ENCODE measurements at places on chromosomes 4 and X.

GRCh38 chr4:110371016-110371770 is 104.8 kb upstream of the ENPEP start:
- DNase-seq = no peak

GRCh38 chr4:76539979-76540378 is 105.0 kb downstream of the SHROOM3 start:
- no peak for DNase-seq

DNA sequence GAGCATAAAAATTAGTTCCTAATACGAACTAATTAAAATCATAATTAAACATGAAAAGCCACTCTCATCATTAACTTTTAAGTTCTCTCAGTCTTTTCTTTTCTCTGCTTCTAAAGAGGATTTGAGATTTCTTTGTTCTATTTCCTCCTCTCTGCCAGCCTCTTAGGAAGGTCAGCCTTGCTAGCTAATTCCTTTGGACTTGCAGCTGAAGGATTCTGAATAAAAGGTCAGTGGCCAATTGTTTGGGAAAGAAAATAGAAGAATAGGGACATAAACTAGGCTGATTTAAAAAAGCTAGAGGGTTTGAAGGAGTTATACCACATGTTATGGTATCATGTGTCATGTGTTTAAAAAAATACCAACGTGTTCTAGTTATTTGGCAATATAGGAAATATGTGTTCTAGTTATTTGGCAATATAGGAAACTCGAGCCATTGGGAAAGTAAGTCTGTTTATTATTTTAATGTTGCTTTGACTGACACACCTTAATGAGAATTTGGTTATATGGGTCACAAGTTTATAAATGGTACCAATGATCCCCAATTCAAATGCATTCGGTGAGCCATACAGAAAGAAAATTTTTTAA is 1668.7 kb upstream of the PCDH7 start:
- DNase-seq = no peak

DNA sequence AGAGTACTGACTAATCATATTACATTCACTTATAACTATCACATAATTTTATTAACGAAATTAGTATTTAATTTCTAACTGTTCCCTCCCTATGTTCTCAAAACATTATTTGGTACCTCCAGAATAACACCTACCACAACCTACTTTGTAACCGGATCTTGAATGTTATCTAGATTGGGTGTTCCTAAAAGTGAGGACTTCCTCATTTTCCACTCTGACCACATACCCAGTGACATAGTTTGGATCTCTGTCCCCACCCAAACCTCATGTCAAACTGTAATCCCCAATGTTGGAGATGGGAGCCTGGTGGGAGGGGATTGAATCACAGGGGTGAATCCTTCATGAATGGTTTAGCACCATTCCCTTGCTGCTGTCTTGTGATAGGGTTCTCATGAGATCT is 21.8 kb downstream of the NR3C2 start:
- no peak for DNase-seq

DNA sequence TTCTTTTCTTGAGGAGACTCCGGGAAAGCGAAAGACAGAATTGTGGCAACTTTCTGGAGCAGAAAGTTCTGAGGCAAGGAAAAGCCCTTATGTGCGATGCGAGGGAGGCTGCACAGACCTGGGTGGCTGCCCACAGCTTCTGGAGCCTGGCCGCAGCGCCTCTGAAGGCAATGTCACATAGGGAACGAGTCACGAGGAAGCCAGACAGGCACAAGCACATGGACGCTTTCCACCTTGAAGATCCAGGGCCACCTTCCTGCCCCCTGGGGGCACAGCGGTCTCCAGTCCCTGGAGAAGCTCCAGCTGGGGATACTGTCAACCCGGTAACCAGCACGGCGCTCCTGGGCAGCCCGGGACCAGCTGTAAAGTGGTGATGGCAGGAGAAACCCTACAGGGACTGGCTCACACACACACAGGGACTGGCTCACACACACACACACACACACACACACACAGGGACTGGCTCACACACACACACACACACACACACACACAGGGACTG is 69.8 kb downstream of the MTNR1A start:
- DNase-seq = no peak

- no peak for DNase-seq
Observed at GRCh38 chr4:3679851-3680311, 86.3 kb upstream of the ADRA2C start.

DNA sequence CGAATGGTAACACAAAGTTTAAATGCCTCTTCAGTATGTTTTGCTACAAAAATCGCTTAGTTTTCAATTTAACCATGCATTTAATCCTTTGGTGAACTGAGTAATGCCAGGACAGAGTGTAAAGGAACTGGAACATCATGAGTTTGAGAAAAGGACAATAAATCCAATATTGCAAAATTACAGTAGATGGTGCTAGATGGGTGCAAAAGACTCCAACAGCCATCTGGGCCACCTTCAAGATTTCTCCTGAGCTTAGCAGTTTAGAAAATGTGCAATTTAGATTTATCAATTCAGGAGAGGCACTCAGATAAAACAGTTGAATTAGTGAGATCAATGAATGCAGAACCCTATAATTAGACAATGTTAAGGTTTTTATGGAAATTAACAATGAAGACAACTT is 33.2 kb upstream of the MID1IP1 start:
- DNase-seq = no peak

DNA sequence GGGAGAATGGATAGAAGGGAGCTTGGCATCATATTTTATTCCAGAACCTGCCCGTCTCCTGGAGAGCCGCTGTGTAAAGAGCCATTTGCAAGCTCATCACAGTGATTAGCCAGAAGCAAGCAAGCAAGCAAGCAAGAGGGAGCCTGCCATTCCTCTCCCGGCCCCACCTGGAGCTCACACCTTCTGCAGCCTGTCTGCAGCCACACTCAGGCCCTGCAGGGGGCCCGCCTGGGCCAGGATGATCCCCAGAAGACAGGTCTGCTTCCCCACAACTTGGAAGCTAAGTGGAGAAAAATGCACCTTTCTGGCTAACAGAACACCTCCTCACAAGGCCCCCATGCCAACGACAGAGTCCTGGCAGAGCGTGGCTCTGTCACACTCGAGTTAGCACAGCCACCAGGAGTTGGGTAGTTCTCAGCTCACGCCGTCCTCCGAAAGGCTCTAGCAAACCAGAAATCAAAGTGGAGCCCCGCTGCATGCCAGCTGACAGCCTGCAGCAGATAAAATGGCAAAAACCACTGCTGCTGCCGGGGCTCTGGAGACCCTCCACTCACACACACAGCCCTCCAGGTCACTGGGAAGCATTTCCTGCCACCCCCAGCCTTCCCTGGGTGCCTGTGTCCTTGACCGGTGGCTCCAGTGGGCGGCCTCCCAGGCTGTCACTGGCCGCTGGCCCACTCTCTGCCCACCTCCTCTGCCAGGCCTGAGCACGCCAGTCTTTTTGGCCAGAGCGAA is 54.9 kb downstream of the DCTD start:
- no peak for DNase-seq

DNA sequence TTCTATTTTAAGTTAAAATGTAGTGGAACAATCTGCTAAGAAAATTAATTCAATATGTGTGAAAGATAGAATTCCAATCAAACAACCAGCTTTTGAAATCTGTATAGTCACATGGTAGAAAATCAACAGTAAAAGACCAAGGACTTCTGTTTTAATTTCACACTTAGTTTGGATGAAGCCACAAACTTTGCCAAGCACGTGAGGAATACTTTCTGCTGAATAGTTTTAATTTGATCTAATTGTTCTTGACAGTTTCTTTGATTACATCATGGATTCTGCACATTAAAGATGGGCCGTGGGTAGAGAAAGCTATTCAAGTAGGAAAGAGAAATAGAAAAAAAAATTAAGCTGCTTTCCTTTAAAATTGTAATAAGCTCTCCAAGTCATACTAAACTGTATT is 137.9 kb upstream of the FAM241A start:
- no peak for DNase-seq

DNA sequence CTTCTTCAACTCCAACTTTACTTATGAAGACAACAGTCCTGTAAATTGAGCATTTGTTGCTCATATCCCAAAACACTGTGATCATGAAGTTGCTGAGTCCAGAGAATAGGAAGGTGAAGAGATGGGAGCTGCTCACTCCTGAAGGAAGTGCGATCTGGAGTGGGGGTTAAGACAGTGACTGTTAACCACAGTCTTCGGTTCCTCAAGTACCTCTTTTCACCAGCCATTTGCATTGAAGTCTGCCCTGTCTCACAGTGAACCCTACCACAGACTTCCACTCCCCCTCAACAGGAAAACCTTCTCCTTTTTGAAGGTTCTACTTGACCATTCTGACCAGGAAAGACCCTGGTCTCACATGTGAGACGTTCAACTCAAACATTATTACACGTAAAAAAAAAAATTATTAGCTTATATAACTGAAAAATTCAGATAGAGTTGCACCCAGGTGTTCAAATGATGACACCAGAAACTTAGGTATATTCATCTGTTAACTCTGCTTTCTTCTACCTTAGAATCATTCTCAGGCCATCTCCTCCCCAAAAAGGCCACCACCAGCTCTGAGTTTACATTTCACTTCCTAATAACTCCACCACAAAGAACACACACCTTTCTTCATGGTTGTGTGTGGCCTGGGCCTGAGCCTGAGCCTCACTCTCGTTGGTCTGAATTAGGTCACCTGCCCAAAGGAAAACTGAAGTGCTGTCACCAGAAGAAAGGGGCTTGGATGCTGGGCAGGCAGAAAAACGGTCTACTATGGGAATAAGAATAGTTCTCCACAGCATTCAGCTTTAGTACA is 199.2 kb downstream of the DCTD start:
- no peak for DNase-seq

Data from stimulated activated CD8-positive, alpha-beta memory T cell treated with anti-CD3 and anti-CD28 coated beads, Interleukin-4, amount 100 ng/mL, for 1 hour (primary cell).